ENCODE measurements at places on chromosomes 6 and 20.

DNA sequence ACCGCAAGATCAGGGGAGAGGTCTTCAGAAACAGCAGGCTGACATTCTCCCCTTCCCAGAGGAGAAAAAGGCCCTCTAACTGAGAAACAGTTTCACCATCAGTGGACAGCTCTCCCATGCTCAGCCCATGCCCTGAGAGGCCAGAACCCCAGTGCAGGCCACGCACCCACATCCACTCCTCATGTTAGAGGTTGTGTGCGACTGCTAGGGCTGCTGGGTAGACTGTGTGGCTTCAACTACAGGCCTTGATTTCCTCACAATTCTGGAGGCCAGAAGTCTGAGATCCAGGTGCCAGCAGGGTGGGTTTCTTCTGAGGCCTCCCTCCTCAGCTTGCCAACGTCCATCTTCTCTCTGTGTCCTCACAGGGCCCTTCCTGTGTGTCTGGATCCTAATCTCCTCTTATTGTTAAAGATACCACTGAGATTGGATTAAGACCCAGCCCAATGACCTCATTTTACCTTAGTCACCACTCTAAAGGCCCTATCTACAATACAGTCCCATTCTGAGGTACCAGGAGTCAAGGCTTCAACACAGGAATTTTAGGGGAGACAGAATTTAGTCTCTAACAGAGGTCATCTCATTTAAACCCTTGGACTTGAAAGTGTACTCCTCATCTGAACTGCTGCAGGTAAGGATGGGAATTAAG, 67.7 kb upstream of the CD93 start:
- DNase-seq: no peak

GRCh38 chr6:128757961-128758360, 125.0 kb upstream of the LAMA2 start:
- no peak for DNase-seq

DNA sequence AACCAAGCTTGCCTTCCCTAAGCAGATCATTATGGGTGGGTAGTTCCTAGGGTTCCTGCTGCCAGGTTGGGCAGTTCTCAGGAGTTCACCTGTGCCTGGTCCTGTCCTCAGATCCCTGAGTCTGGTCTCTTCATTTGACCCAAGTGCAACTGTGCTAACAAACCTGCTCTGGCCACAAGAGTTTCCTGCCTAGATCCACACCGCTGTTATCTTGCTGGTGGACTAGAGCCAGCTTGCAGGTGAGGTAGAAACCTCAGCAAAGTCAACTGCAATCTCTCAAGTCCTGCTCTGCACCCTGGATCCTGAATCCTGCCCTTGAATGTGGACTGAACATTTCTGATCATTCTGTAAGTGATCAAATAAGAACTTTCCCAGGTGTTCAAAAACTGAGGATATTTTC, 191.8 kb upstream of the LRFN2 start:
- DNase-seq: no peak

DNA sequence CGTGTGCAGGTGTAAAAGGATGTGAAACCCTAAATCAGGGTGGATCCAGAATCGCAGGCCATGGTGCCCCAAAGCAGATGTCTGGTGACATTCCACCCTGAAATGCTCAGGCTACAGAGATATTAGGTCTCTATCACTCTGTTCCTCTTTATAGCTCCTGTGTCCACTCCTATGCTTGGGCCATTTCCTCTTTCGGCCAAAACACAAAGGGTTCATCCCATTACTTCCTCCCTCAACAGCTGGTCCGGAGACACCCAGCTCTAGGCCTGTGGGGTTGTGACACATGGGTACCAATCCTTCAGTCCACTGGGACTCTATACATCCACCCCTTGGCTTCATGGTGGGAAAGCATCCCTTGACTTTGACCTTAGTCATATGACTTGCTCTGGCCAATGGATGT, 1.7 kb upstream of the SIGLEC1 start:
- DNase-seq: no peak

- no peak for DNase-seq
These were observed 139.8 kb downstream of the THEMIS start for GRCh38 chr6:127761084-127761483.

DNA sequence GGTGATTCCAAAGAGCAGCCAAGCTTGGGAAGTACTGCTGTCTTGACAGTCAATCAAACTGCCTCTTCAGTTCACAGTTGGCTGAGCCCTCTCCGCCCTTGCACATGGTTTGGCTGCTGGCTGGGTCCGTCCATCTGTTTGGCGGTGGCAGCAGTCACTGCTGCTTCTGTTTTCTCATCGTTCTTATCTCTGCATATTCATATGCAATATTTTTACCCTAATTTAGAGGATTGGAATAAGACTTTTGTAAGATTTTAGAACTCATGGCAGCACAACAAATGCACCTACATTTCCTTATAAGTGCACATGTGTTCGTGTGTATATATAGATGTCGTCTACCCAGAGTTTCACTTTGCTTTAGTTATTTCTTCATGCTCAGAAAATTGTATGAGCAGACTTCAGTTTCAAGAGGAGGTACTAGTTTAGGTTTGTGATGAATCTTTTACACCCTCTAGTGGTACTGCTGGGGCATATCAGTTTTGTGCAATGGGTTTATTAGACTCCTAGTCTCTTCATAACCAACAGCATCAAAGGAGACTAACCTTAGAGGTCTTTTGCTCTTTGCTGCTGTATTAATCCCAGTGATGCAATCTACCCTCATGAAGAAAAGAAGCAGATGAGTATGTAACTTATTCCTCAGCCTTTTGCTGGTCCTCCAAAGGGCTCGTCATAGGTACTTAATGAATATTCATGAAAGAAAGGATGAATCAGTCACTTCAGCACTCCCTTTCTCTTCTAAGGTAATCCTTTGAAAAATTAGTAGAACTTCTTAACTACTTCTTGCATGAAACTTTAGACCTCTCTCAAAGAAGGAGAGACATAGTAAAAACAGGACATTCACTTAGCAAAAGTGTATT, 44.3 kb downstream of the KHDC1L start:
- DNase-seq: no peak

GRCh38 chr20:15396900-15397299, 1059.5 kb upstream of the FLRT3 start:
- DNase-seq: no peak

GRCh38 chr20:1434571-1435336, 31.9 kb downstream of the NSFL1C start:
- peak; percentile 46 for DNase-seq

DNA sequence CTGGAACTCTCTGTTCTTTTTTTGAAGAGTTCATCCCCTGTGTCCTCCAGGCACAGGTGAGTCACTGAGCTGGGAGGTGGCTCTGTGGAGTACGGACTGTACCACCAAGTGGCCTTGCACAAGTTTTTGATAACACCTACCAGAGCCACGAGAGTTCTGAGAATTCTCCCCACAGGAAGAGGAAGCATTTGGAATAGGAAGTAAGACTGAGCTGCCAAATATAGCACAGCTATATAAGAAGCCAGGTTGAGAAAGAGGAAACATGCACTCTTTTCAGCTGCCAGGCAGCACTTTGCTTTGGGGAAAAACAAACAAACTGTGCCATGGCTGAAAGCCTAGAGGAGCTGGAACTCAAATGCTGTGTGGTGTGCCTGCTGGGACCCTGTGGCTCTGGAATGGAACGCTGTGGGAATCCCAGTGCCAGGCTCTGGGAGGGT, 70.8 kb upstream of the RIPOR2 start:
- peak; percentile 78 for DNase-seq

DNA sequence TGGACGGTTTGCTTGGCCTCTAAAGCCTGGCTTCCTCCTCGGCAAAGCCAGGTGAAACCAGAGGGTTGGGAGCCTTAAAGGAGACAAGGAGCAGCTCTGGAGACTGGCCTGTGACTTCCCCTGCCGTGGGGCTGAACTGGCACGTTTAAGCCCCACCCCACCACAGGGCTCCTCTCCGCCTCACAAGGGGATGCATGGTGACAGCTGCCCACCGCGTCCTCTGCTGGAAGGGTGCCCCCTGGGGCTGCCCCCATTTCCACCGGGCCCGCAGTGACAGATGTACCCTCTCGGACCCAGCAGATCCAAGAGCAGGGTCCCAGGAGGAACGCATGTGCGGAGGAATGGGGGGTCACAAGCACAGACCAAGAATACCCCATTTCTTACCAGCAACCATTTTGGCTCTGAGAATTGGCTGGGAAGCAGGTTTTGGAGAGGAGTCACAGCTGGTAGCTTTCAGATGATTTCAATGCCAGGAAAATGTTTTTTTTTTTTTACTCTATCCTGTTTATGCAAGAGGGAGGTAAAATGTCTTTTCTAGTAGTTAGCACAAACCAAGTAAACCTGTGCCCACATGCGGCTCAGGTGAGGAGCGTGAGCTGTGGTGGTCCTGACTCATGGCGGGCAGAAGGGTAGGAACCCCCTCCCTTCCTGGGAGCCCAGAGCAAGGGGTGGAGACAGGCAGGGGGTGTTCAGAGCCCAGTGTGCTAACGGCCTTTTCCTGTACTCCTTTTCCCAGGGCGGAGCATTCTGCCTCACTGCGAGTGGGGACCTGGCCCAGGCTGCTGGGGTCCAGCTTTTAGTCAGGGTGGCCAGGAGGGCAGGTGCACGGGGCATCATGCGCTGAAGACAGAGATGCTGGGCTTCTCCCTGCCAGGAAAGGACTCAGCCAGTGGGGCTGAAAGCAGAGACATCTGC, 33.0 kb downstream of the FRMD1 start:
- DNase-seq: no peak

- DNase-seq: peak; percentile 20
These were observed 137.8 kb downstream of the BTBD9 start for GRCh38 chr6:38501931-38502330.

DNA sequence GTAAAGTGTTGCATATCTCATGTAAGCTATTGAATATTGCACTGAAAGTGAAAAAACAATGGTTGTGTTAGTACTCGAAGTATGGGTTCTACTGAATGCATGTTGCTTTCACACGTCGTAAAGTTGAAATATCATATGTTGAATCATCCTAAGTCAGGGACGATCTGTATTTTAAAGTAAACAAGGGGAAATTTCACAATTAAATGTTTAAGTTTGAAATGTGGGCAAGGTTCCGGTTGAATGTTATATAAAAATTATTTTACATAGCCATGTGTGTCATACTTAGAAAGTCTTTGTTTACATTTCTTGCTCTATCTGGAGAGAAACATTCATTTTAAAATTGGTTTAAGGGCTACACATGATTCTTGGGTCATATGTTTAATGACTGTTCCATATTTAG, 76.8 kb downstream of the AKAP7 start:
- no peak for DNase-seq

GRCh38 chr6:4185419-4185818, 50.0 kb upstream of the ECI2 start:
- DNase-seq: no peak

- DNase-seq: no peak
These were observed 11.2 kb downstream of the TRIM40 start for GRCh38 chr6:30147096-30147495.

- DNase-seq: no peak
These were observed 71.4 kb downstream of the HS3ST5 start for GRCh38 chr6:114271405-114271804.

DNA sequence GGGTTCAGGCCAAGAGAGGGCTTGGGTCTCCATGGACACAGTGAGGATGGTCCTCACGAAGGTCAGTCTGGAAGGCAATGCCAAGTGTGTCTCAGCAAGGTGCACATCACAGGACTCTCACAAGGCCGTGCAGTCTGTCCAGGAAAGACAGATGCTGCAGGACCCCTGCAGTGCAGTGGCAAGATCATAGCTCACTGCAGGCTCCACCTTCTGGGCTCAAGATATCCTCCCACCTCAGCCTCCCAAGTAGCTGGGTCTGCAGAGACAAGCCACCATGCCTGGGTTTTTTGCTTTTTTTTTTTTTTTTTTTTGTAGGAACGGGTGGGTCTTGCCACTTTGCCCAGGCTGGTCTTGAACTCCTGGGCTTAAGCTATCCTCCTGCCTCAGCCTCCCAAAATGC, 26.4 kb downstream of the ZMYND8 start:
- no peak for DNase-seq

DNA sequence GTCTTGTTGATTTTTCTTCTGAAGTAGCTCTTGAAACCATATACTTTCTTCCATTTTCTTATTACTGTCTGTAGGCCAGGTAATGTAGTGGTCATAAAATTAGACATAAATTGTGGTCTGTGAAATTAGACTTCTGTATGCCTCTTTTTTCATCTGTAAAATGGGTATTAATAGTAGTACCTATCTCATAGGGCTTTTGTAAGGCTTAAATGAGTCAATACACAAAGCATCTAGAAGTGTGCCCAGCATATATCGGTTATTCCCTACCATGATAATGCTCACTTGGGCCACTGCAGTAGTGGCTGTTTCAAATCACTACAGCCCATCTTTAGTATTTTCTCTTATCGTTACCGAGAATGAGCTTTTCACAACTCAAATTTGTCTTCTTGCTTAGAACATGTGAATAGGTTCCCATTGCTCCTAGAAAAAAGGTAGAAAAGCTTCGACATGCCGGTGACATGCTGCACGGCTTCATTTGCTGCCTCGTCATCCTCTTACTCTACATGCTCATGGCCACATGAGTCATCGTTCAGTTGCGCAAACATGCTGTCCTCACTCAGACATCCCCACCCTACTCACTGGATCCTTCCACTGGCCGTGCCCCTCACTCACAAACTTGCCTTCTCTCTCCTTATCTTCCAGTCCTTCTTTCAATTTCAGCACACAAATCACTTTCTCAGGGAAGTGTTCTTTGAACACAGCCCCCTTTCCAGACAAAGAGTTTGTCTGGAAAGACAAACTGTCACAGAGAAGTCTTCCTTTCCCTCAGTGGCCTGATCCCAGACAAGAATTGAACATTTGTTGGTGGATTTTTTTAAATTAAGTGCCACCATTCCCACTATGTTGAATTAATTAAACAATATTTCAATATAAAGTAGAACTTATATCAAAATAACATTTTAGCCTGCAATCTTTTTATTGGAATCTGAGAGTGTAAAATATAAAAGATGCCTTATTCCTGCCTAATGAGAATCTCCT, 32.2 kb upstream of the ERVFRD-1 start:
- DNase-seq: peak; percentile 77

GRCh38 chr6:71496018-71496721, 207.6 kb downstream of the OGFRL1 start:
- DNase-seq: no peak

DNA sequence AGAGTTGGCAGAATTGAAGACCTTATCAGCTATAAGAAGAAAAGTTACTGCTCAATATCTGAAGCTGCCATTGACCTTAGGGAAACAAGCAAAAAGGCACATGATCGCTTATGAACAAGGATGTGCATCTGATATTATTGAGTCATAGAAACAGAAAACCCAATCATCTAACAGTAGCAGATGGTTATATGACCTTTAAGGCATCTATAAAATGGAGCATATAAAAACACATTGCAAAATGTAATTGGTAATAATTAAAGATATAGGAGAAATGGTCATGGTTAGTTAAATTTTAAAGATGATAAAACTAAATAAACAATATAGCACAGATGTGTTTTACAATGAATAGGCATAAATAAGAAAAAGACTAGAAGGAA, 260.1 kb upstream of the TAB2 start:
- no peak for DNase-seq

DNA sequence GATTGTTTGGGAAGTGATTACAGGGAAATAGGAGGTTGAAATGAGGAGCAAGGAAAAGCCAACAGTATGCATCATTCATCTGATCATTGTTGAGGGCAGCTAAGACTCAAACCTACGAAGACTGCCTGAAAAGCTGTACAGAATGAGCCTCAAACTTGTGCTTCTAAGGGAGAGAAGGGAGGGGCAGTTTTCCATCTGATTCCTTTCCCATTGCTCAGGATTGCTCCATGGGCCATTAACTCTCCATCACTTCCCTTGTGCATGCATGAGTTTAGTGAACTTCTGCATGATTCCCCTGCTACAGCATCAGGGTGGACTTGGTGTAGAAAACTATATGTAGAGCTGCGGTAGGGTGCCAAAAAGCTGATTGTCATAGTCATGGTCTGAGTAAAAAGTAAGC, 742.7 kb upstream of the SLC35B3 start:
- DNase-seq: no peak

GRCh38 chr6:132719736-132720448, 6.0 kb upstream of the VNN1 start:
- no peak for DNase-seq
